ENCODE measurements at places on chromosomes 7 and 10. TPM values are rescaled to one million over a fixed set of nuclear protein-coding genes. Genes with fewer than 3 reads are reported as not detected.
A peak's percentile ranks its signal among the peaks of the same experiment; 100 is the strongest.

Gene NME8
- not detected for total RNA-seq

Gene KCNIP2
- total RNA-seq = 2.6 TPM

Gene C7orf33
- not detected for total RNA-seq

Gene MEIG1
- total RNA-seq = 1.3 TPM

Gene DPP6
- not detected for total RNA-seq

Gene UPK3BL2
- 14.0 TPM for total RNA-seq

Gene ECHS1
- 31.3 TPM for total RNA-seq

Gene CLDN3
- total RNA-seq = not detected

Gene GARIN1A
- 0.35 TPM for total RNA-seq

Gene APBB1IP
- 80.9 TPM for total RNA-seq

Gene FZD8
- total RNA-seq = 0.95 TPM

Gene ADRB1
- total RNA-seq = 0.20 TPM

Gene GFRA1
- not detected for total RNA-seq

- no peak for DNase-seq
Observed at GRCh38 chr7:103715376-103716120, 269.5 kb upstream of the SLC26A5 start.

- DNase-seq = no peak
Observed at GRCh38 chr10:6739530-6740174, 159.6 kb upstream of the PRKCQ start.

- no peak for DNase-seq
Observed at GRCh38 chr10:43035800-43036199, 41.1 kb upstream of the RET start.

GRCh38 chr7:112556633-112557032, 75.8 kb downstream of the LSMEM1 start:
- no peak for DNase-seq

- no peak for DNase-seq
Observed at GRCh38 chr7:50730446-50731400, 52.0 kb downstream of the GRB10 start.

GRCh38 chr7:93823621-93824020, 66.9 kb downstream of the TFPI2 start:
- no peak for DNase-seq

DNA sequence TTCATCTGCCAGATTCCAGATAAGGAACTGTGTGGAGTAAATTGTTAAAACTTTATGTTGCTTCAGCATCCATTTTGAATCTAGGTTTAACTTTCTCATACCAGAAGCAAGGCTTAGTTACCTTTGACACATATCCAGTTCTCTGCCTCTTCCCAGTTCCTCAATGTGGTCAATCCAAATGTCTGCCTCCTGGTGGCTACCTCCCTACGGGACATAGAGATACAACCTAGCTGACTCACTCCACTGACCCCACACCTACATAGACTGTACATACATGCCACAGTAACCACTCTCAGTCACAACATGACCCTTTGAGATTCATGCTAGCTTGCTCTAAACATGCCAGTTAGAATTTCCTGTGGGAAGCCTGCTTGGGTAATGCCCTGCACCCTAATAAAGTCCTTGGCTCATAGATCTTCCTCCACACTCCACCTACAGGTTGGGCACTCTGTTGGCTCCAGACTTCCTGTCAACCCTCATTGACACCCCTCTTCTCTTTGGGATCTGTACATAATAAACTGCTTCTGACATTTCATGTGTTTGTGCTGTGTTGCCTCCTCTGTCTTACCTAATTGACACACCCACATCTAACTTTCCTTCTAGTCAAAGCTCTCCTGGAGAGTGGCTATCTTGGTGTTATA, 278.1 kb downstream of the HTR7 start:
- no peak for DNase-seq

- DNase-seq = no peak
Observed at GRCh38 chr10:77675347-77675746, 37.7 kb upstream of the KCNMA1 start.

DNA sequence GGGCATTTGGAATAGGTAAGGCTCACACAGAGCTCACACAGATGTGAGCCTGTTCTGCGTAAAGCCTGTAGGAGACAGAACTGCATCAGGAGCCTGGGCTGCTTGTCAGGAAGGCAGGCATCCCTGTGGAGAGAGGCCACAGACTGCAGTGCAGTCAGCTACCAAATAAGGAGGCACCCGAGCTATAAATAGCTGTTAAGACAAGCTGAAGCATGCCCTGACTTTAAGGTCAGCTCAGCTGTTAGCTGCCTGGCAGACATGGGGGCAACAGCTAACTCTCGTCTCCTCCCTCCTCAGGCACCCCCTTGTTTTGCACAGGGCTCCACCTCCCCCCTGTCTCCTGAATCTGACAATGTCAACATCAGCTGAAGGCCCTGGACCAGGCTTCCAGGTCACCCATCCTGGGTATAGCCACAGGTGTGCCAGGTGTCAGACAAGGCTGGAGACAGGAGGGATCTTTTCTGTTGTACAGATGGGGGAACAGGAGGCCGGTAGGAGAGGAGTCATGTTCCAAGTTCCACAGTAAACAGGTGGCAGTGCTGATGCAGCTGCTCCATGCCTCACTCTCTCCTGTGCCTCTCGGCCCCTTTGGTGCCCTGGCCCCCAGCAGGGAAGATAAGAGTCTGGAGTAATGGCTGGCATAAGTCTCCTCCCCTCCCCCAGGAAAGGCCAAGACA, 27.6 kb upstream of the MKRN1 start:
- DNase-seq = no peak

DNA sequence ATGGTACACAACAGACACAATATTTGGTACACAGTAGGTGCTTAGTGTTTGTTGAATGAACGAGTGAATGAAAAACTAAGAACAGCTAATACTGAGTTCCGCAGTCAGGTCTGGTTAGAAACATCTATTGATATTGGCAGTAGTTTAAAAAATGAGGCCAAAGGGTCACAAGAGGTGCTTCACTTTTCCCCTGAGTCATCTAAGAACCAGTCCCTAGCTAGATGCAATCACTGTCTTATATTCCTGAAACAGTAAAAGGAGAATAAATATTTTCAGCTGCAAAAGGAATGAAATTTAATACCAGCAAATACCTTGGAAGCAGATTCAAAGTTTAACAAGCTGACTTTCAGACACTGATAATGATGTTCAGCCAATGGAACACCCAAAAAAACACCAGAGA, 54.5 kb downstream of the SCRN1 start:
- no peak for DNase-seq

GRCh38 chr10:76041551-76041950, 610.1 kb downstream of the LRMDA start:
- no peak for DNase-seq

DNA sequence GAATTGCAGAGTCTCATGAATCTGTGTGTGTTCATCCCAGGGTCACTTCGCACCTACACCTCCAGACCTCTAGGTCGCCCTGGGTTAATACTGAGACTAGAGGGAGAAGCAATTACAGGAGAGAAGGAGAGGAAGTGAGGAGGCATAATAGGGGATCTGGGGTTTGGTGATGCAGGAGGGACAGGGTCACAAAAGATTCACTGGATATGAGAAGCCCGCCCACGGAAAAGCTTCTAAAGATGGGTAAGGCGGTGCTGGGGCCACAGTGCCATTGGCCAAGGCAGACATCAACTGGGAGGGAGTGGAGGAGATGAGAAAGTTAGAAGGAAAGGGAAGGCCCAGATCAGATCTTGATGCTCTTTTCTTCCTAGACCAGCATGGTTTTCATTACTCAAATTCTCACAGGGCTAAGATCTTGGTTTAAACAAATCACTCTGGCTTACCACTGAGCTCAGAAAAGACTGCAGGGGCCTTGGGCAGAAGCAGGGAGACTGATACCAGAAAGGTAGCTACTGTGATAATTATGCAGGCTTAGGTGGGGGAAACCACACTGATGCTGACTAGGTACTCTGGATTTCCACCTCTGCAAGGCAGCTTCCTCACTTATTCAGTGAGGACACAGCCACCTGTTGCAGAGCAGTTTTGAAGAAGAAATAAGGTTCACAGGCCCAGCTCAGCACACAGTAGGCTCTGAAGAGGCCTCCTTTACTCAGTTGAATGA, 17.4 kb upstream of the ZNF273 start:
- peak; percentile 9 for DNase-seq

GRCh38 chr7:70698219-70698832, 433.6 kb upstream of the GALNT17 start:
- peak; percentile 18 for DNase-seq

GRCh38 chr7:11648980-11649379, 183.0 kb downstream of the THSD7A start:
- no peak for DNase-seq

GRCh38 chr7:155252444-155252887, 45.2 kb upstream of the INSIG1 start:
- no peak for DNase-seq

- no peak for DNase-seq
Observed at GRCh38 chr7:74025146-74025545, 2.8 kb upstream of the ELN start.

- DNase-seq = no peak
Observed at GRCh38 chr7:1101563-1102431, 13.9 kb downstream of the GPER1 start.

GRCh38 chr10:103947799-103948516, 19.0 kb upstream of the SLK start:
- no peak for DNase-seq

DNA sequence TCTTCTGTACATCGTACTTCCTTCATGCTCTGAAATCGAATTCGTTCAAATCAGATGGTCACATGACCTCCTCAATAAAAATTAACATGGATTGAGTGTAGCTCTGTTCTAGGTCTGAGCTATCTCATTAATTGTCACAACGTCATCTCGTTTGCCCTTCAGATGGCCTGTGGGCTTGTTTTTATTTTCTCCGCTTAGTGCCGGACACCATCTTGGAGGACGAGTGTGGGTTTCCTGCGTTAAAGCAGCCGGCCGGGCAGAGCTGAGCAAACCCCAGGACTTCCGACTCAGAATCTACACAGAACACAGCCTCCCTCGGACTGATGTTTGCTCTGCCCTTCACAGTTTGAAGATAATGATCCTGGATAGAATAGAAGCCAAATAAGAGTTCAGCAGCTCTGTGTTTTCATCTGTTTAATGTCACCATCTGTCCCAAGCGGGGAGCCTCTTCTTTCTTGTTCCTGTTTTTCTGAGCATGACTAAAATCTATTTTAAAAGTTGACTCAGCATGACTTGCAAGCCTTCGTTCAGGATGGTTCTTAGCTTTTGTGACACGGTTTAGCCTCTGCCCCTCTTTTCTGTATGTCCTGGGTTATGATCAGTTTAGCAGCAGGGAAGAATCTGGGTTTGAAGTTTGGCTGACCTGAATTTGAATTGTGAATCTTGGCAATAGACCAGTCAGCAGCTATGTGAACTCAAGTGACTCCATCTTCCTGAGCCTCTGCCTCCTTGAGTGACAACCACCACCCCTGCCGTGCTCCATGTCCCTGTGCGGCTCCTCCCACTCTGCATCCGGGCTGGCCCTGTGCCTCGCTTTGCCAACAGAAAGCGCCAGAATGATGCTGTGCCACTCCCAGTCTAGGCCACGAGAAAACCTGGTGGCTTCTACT, 30.6 kb upstream of the GALNTL5 start:
- no peak for DNase-seq

DNA sequence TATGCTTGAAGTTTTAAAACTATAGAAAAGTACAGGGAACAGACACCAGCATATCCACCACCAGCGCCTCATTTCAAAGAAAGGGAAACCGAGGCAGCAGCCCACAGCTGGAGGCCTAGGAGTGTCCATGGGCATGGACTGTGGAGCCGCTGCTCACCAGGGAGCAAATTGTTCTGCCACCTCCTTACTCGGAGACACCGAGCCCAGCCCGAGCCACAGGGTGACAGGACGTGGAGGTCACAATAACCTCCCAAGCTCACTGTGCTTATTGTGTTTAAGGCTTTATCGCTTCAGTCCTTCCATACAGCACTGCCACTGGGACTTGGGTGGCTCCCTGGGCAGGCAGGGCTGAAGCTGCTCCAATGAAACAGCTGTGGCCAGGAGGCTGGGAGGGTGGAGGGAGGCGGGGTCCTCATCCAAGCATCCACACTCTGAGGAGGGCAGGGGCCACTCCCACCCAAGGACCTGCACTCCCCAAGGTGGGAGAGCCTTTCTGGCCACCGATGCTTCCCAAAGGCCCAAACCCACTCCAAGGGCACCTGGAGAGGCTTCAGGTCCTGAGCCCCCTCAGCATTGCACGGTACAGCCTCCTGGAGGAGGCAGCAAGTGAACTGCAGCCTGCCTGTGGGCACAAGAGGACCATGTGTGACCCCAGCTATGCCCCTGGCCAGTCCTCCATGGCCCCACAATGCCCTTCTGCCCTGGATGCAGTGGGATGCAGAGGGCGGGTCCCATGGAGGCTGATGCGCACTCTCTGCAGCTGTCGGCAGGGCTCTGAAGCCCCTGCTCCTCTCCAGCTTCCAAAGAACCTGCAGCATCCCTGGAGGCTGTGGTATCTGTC, 38.7 kb upstream of the RET start:
- peak; percentile 14 for DNase-seq

DNA sequence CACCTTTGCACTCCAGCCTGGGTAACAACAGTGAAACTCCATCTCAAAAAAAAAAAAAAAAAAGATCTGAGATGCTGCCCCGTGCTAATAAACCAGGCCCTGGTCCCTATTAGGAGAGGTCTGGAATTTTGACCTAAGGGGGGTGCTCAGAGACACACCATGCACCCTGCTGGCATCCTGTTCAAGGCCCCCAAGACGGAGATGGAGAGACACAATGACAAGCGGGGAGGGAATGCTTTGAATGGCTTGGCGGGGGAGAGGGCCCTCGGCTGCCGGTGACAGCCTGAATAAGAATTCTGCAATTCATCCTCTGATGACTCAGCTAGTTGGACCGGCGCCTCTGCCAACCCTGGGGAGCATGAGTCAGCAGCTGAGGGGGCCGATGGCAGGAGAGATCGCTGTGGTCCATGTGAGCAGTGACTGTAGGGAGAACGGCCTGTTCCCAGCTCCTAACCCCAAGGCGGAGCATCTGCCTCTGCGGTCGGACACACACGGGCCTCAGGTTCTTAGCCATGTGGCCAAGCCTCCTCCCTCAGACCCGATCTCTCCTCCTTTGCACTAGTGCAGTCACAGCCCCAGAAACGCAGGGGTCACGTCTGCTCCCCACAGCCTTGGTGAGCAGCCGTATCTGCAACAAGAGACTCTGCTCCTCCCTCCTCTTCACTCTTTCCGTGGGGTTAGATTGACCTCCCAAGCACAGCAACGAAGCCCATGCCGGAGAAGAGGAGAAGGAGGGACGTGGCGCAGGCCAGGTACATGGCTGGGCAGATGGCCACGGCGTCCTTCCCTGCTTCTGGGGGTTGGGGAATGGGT, 14.9 kb downstream of the TRIM56 start:
- DNase-seq = peak; percentile 57

GRCh38 chr7:74501298-74501697, 47.6 kb downstream of the GTF2IRD1 start:
- no peak for DNase-seq

DNA sequence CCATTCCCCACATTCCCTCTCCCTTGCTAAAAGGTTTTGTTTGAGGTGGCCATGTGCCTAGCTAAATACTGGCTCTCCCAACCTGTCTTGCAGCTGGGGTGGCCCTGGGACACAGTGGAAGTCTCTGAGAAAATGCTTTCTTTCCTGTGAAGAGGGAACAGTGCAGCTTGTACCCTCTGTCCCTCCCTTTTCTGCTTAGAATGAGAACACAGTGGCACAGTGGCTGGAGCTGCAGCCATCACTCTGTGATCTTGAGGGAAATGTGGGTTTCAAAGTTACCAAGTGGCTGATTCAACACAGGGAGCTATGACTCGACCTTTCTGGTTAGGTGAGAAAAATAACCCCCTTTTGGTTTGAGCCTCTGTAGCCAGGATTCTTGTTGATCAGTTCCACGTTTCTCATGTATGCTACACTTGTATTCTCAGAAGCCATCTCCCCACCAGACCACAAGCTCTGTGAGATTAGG, 62.7 kb upstream of the CARD11 start:
- DNase-seq = peak; percentile 71

- DNase-seq = no peak
Observed at GRCh38 chr10:132975831-132976682, 33.7 kb upstream of the CFAP46 start.

GRCh38 chr7:112997831-112998230, 88.8 kb downstream of the GPR85 start:
- DNase-seq = no peak

Data from activated CD4-positive, alpha-beta memory T cell treated with anti-CD3 and anti-CD28 coated beads, Interleukin-2, amount 10 ng/mL, durations not matched to agents 7 days and 5 days (primary cell).